ENCODE measurements at places on chromosomes 2 and 18.
A peak's percentile ranks its signal among the peaks of the same experiment; 100 is the strongest.

DNA sequence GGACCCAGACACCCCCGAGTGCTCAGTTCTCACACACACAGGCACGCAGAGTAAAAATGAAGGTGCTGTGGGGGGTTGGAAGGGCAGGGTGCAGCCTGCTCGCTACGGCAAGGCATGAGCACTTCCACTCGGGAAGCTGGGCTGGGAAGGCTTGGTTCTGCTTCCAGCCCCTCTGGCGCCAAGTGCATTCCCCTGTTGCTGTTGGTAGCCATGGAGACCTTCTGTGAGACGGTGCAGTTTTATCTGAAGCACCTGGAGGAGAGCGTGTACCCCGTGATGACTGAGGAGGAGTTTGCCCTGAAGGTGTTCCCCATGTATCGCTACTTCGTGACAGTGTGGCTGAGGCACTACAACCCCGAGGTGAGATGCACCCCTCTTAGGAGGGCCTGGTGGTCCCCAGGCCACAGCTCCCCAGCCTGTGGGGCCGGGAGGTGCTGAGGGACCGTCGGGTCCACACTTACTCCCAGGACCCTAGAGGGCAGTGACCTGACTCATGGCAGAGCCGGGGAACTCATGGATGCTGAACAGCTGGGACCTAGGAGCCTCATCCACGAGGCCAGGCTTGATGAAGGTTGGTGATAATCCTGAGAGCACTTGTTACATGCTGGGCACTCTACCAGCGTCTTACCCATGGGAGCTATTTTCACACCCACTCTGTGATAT lies 15.5 kb downstream of the MROH2A start:
- no peak for DNase-seq

- DNase-seq: no peak
Observed at GRCh38 chr2:95334916-95335641, 37.9 kb downstream of the KCNIP3 start.

- no peak for DNase-seq
Observed at GRCh38 chr2:146287281-146287680, 1557.5 kb upstream of the ACVR2A start.

GRCh38 chr2:144712550-144712940 lies 192.6 kb upstream of the ZEB2 start:
- no peak for DNase-seq

- peak; percentile 3 for DNase-seq
Observed at GRCh38 chr18:39208729-39209128, 1643.1 kb upstream of the CELF4 start.

DNA sequence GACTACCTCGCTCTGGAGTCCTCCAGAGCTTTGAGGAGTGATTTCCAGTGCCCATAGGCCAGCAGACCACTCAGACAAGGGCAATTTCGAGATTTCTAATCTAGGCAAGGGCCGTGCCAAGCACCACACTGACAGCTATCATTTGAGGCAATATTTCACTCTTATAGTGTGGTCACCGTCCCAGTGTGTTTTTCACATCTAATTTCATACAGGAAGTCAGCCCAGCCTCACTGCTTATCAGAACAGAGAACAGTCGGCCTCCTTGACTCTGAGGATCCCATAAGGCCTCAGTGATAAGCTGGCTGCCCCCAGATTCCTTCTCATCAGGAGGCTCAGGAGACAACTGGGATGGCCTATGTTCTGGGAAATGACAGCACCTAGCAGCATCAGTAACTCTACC lies 581 bp downstream of the CAPN14 start:
- peak; percentile 62 for DNase-seq

- no peak for DNase-seq
Observed at GRCh38 chr2:190441564-190441963, 33.4 kb downstream of the MFSD6 start.

DNA sequence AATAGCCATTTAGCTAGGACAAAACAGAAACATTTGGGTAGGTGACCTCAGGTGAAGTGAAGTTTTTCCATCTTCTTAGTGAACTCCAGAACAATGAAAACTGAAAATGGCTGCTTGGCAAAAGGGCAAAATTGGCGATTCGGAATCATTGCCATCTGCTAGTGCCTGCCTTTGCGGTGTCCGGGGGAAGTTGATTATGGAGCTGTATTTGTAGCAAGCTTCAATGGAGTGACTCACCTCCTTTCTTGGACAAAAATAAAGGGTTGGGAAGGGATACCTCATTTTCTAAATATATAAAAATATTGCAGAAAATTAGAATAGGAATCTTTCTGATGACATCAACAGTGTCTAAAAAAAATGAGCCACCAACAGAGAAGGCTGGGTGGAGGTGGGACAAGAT lies 460.5 kb downstream of the TGIF1 start:
- DNase-seq: no peak

GRCh38 chr2:173354073-173354581 lies 545 bp upstream of the CDCA7 start:
- no peak for DNase-seq

- DNase-seq: peak; percentile 31
Observed at GRCh38 chr18:36762074-36762473, 66.7 kb downstream of the TPGS2 start.

- no peak for DNase-seq
Observed at GRCh38 chr18:56217406-56217805, 421.0 kb downstream of the TXNL1 start.

- DNase-seq: no peak
Observed at GRCh38 chr2:39647104-39647765, 18.5 kb upstream of the TMEM178A start.

GRCh38 chr2:248724-249123 lies 15.1 kb downstream of the SH3YL1 start:
- no peak for DNase-seq

Data from common myeloid progenitor, CD34-positive (primary cell).